ENCODE measurements at places on chromosomes 6 and 20.

DNA sequence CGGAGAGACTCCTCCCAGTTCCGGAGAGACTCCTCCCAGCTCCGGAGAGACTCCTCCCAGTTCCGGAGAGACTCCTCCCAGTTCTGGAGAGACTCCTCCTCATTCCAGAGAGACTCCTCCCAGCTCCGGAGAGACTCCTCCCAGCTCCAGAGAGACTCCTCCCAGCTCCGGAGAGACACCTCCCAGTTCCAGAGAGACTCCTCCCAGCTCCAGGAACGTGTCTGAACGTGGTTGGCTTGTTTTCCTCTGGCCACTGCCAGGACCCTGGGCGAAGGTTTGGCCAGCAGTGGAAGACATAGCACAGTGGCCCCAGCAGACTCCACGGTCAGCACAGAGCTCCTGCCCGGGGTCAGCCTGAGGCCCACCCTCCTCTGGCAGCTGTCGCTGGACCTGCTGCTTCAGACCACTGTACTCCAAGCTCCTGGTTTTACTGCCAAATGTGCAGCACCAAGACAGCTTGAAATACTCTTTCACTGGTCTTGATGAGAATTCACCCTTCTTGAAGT, 122.3 kb upstream of the AFDN start:
- DNase-seq, result no peak

GRCh38 chr6:170206851-170207431, 83.9 kb downstream of the DLL1 start:
- no peak for DNase-seq

- no peak for DNase-seq
These were observed 64.2 kb downstream of the HTR1E start for GRCh38 chr6:87001494-87001893.

- DNase-seq, result peak; percentile 23
These were observed 51.9 kb downstream of the MAFB start for GRCh38 chr20:40637176-40637575.

- DNase-seq, result no peak
These were observed 116.6 kb downstream of the FOXC1 start for GRCh38 chr6:1726341-1726768.

GRCh38 chr6:43826730-43827129, 56.7 kb downstream of the VEGFA start:
- DNase-seq, result no peak

GRCh38 chr6:26304797-26305640, 60.0 kb upstream of the BTN3A2 start:
- no peak for DNase-seq

GRCh38 chr6:157962601-157963302, 18.9 kb upstream of the SYNJ2 start:
- no peak for DNase-seq

DNA sequence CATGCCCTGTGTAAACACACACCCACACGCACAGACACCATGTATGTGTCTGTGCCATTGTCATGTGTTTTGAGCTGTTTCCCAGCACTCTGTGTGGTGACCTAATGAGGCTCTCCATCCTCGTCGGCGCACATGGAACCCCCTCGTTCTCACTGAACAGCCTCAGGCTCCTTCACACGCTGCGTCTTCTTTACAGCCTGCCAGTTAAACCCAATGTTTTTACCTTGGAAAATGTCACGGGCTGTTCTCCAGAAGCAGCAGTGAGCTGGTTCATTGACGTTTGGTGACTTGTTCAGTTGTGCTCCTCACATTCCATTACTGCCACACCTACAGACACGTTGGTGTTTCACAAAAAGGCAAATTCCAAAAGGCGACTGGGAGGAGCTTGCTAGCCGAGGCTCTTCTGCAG, 201.0 kb upstream of the FOXQ1 start:
- DNase-seq, result no peak

GRCh38 chr6:6674872-6675271, 86.4 kb downstream of the LY86 start:
- no peak for DNase-seq

- no peak for DNase-seq
These were observed 809 bp upstream of the NOL7 start for GRCh38 chr6:13614126-13614925.

DNA sequence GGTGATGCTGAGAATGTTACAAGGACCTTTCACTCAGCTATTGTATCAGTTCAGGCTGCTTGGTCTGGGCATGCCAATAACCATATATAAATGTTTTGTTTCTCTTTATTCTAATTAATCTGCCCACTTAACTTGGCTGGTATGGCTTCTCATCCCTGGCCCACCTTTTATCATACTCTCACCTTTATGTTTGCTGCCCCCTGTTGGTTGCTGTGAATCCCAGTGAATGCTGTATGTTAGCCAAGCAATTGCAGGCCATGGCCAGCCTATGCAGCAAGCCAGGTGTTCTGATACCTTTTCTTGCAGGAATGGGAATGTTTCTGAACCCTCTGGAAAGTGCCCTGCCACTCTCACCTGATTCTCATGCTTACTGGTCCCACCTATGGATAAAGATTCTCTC, 54.6 kb downstream of the PCSK2 start:
- no peak for DNase-seq

- no peak for DNase-seq
These were observed 92.3 kb downstream of the CNBD2 start for GRCh38 chr20:36060676-36061075.

GRCh38 chr6:56727097-56727850, 84.6 kb upstream of the DST start:
- DNase-seq, result no peak

- no peak for DNase-seq
These were observed 1.5 kb downstream of the VARS2 start for GRCh38 chr6:30915591-30915946.

- DNase-seq, result no peak
These were observed 631.6 kb downstream of the HDGFL1 start for GRCh38 chr6:23200946-23201345.

GRCh38 chr6:124888581-124889371, 73.5 kb upstream of the RNF217 start:
- no peak for DNase-seq

GRCh38 chr6:52335576-52335975, 26.4 kb upstream of the PAQR8 start:
- no peak for DNase-seq

- DNase-seq, result no peak
These were observed 73.3 kb downstream of the MAN1A1 start for GRCh38 chr6:119276211-119276610.

- DNase-seq, result peak; percentile 35
These were observed 5.9 kb downstream of the PCED1A start for GRCh38 chr20:2834401-2835110.

DNA sequence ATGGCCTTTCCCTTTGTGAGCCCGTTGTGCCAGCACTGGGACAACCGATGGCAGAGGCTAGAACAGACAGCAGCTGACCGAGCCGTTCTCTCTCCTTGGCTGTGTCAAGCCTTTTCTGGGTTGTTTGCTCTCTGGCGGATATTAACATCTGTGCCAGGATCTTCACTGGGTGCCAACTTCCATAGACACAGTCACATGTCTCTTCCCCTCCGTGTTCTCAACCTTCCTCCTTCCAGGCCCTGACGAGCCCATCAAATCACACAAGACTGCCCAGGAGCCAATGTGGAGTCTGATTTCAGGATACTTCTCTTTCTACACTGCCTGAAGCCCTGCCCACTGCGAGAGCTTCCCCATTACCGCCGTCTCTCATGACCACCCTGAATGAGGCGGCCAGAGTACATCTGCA, 111.0 kb upstream of the RALGAPA2 start:
- DNase-seq, result no peak

- DNase-seq, result no peak
These were observed 83.2 kb upstream of the TAB2 start for GRCh38 chr6:149234051-149234962.

DNA sequence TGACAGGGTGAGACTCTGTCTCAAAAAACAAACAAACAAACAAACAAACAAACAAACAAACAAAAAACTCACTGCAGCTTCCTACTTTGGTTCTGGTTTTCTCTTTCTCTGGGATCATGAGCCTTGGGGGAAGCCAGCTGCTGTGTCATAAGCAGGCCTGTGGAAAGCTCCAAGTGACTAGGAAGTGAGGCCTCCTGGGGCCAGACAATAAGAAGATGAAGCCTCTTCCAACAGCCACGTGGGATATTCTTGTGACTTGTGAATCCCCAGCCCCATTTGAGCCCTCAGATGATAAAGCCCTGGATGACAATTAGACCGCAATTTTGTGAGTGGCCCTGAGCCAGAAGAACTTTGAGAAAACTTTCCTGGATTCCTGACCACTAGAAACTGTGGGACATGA, 11.4 kb downstream of the HLA-A start:
- no peak for DNase-seq

DNA sequence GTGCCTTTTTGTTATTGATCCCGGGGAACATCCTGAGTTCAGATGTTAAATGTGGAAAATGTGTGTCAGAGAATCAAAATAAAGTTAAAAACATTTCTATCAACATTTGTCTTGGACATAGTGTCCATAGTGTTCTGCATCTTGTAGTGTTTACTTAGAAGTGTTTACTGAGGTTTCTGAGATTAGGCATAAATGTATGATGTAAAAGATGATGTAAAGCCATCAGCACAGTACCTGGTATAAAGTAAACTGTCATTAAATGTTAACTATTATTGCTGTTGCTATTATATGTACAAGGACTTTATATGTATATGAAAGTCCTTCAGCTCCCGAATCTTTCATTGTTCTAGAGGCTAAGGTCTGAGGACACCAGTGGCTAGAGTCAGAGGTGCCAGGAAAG, 28.2 kb upstream of the VEGFA start:
- no peak for DNase-seq

GRCh38 chr6:166477647-166478365, 95.1 kb upstream of the MPC1 start:
- DNase-seq, result peak; percentile 72

DNA sequence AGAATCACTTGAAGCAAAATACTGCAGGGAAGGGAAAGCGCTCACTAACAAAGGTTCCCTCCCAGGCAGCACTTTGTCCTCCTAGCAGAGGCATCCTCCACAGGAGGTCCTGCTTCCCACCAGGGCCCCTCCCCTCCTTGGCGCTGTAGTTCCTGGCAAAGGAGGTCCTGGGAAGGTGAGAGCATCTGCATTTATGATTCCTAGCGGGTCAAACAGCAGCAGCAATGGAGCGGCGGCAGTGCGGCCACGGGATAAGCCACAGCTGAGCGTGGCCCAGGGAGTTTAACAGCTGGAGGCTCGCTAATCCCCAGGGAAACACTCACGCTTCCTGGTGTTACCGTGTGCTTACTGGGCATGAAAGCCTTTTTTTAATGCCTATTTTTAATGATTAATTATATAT, 185.8 kb downstream of the TTLL2 start:
- no peak for DNase-seq

GRCh38 chr6:106315765-106316374, 9.7 kb downstream of the ATG5 start:
- DNase-seq, result no peak

- no peak for DNase-seq
These were observed 89.1 kb upstream of the QKI start for GRCh38 chr6:163325390-163325784.

DNA sequence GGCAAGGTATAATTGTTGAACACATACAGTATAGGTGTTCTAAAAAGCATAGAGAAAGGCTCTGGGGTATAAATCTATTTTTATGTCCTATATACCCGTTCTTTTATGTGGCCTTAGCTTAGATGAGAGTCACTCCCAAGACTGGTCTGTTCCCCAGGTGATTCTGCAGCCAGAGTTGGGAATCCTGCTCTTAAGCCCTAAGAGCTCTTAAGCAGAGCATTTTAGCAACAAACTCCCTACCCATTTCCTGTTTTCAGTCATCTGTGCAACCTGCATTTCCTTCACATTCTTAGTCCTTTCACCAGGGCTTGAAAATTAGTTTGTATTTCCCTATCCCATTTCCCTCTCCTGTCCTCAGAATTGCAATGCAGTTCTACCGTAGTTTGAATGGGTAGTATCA, 166.1 kb downstream of the HS3ST5 start:
- no peak for DNase-seq

DNA sequence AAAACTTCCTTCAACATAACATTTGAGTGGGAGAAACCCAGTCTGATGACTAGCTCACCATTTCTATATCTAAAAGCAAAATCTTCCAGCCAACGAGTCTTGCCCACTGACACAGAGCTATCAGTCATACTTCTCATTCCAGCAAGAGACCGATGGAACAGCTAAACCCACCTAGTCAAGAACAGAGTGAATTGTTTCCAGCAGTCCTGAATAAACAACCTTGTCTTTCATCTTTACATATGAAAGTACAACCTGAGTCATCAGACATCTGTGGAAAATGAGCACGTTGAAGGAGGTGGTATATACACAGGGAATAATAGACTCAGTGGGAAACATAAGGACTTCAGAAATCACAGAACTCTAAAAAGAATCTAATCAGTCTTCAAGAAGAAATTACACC, 23.8 kb downstream of the NRSN1 start:
- DNase-seq, result no peak

DNA sequence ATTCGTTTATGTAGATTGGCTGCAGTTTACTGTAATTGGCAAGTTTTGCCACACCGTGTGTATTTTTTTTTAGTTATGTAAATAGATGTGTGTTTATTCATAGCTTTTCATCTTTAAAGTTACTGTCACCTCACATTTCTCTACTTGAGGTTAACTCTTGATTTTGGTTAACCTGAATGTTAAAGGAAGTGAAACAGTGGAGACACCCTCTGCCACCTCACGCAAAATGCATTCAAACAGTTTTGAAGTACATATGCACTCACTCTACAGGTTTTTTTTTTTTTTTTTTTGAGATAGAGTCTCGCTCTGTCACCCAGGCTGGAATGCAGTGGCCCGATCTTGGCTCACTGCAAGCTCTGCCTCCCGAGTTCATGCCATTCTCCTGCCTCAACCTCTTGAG, 17.7 kb downstream of the OR2A4 start:
- no peak for DNase-seq

DNA sequence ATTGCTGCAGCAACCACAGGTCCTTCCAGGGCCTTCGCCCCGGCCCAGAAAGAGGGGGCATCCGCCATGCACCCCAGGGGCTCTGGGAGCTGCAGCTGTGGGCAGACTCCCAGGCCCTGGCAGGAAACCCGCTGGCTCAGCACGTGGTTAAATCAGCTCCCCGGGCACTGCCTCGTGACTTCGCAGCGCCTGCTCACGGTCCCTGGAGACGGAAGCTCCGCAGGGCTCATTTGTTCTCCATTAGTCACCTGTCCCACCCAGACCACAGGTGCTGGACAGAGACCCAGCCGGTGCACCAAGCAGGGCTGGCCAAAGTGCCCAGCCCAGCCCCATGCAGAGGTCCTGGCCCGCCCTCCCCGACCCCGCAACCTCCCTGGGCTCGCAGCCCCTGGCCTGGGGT, 14.7 kb downstream of the KCNQ2 start:
- no peak for DNase-seq
